ENCODE measurements at places on chromosomes 3 and 15. TPM values are rescaled to one million over a fixed set of nuclear protein-coding genes. Genes with fewer than 3 reads are reported as not detected.

DNA sequence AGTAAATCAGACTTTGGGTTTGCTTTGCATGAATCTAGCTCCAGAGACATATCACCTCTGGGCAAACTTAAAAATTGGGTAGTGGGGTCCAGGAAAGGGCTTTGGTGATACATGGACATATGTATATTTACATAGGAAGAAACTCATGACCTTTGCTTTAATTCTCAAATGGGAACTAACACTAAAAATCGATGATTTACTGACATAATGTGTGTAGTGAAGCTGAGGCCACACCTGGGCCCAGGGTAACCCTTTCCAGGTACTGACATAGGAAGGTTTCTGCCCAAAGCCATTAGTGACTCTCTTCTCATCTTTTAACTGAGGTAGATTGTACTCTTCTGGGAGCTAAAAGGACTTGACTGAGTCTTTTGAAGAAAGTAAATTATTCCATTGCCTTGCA, 411.2 kb upstream of the TBL1XR1 start:
- H3K4me3 ChIP-seq = no peak overlapping the region
- no peaks in the 10 kb centered on the region for H3K36me3 ChIP-seq
- no peak overlapping the region for H3K27ac ChIP-seq
- DNase-seq = no peak

GRCh38 chr3:71890356-71890931, 105.5 kb upstream of the PROK2 start:
- H3K4me3 ChIP-seq = no peak overlapping the region
- no peak for DNase-seq
- no peaks in the 10 kb centered on the region for H3K4me1 ChIP-seq
- H3K36me3 ChIP-seq = no peaks in the 10 kb centered on the region
- H3K27ac ChIP-seq = no peak overlapping the region
- H3K27me3 ChIP-seq = no peaks in the 10 kb centered on the region

GRCh38 chr15:53976844-53977392, 1.3 kb upstream of the UNC13C start:
- no peak for DNase-seq
- H3K27me3 ChIP-seq = no peaks in the 10 kb centered on the region
- H3K36me3 ChIP-seq = no peaks in the 10 kb centered on the region
- H3K4me1 ChIP-seq = no peaks in the 10 kb centered on the region
- H3K4me3 ChIP-seq = no peak overlapping the region

DNA sequence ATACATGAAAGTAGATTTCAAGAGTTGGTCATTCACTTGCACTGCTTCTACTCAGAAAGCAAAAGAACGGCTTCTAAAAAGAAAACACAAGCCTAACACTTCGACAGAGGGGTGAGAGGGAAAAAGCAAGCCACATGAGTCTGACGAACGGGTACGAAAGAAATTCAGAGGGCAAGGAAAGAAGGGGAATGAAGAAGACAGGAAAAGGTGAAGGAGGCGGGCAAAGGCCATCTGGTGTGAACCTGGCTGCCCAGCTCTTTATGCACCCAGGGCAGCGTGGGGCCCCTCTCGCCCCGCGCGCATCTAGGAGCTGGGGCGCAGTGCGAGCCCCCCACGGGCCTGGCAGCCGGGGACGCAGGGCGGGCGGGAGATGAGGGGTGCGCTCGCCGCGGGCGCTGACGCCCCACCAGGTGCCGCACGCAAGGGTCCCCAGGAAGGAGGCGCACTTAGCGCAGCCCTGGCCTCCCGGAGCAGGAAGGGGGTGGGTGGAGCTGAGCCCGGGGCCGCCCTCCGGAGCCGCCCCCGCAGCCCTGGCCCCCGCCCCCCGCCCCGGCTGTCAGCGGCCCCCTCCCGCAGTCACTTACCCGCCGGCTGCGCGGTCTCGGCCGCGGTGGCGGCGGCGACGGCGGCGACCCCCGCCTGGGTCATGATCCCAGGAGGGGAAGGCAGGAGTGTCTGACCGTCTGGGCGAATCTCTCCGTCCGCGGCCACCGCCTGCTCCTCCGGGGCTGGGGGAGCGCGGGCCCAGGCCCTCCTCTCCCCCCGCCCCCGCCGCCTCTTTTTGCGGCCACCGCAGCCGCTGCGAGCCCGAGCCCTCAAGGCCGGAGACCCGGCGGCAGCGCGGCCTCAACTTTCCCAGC, at the start of gene USF3:
Gene USF3 (minus strand): TSS at position 857 of the 860 bp plus-strand sequence. CDS start 21,764 bp downstream, outside the sequence.
- no peaks in the 10 kb centered on the region for H3K36me3 ChIP-seq
- peaks cover 28% of the 10 kb centered on the region for H3K4me1 ChIP-seq
- H3K4me3 ChIP-seq = peak within 1 kb of the TSS; percentile 89
- DNase-seq = peak; percentile 84
- peak within 1 kb of the TSS; percentile 76 for H3K27ac ChIP-seq
- no peaks in the 10 kb centered on the region for H3K27me3 ChIP-seq

DNA sequence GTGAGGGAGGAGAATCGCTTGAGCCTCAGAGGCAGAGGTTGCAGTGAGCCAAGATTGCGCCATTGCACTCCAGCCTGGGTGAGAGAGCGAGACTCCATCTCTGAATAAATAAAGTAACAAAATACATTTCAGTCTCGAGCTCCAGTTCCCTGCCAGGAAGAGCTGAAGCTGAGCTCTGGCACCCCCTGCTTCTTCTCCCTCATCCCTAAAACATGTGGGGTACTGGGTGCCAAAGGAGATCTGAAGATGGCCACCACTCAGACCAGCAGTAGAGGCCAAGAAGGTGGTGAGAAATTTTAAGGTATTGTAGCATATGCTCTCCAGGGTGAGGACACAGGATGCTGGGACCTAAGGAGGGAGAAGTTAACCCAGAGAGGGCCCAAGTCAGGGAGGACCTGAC, 75.0 kb upstream of the CGNL1 start:
- H3K27ac ChIP-seq = no peak overlapping the region
- DNase-seq = no peak
- H3K4me3 ChIP-seq = no peak overlapping the region
- H3K4me1 ChIP-seq = no peaks in the 10 kb centered on the region
- no peaks in the 10 kb centered on the region for H3K36me3 ChIP-seq

GRCh38 chr15:27884726-27885125, 214.4 kb downstream of the OCA2 start:
- no peak overlapping the region for H3K27ac ChIP-seq
- DNase-seq = no peak
- H3K4me1 ChIP-seq = no peaks in the 10 kb centered on the region
- no peaks in the 10 kb centered on the region for H3K27me3 ChIP-seq

DNA sequence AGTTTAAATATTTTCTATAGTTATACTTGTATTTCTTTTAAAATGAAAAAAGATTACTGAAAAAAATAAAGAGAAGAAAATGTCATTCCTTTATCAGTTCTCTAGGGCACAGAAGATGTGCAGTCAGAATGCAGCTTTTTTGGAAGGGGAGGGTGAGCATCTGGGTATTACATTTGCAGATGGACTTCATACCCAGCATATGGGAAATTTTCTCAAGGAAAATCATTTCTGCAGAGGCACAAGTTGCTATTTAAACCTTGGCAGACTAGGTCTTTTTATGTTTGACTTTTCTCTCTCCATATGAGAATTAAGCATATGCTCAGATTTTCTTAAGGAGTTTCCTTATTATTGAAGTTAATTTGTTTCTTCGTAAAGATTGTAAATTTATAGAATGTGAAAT, 39.5 kb upstream of the ZNF385D start:
- no peak overlapping the region for H3K27ac ChIP-seq
- no peak overlapping the region for H3K4me3 ChIP-seq
- DNase-seq = no peak
- H3K27me3 ChIP-seq = no peaks in the 10 kb centered on the region
- H3K36me3 ChIP-seq = no peaks in the 10 kb centered on the region

GRCh38 chr15:69610858-69611257, 158.2 kb downstream of the RPLP1 start:
- no peaks in the 10 kb centered on the region for H3K36me3 ChIP-seq
- no peak for DNase-seq
- no peak overlapping the region for H3K27ac ChIP-seq

- H3K27me3 ChIP-seq = no peaks in the 10 kb centered on the region
- H3K4me1 ChIP-seq = no peaks in the 10 kb centered on the region
- H3K4me3 ChIP-seq = no peak overlapping the region
- no peak overlapping the region for H3K27ac ChIP-seq
- H3K36me3 ChIP-seq = no peaks in the 10 kb centered on the region
Measured at GRCh38 chr3:173653781-173654180, 256.2 kb downstream of the NLGN1 start.

GRCh38 chr3:193389335-193389734, 10.8 kb upstream of the ATP13A5 start:
- no peak overlapping the region for H3K27ac ChIP-seq
- H3K4me3 ChIP-seq = no peak overlapping the region
- no peaks in the 10 kb centered on the region for H3K36me3 ChIP-seq
- no peaks in the 10 kb centered on the region for H3K4me1 ChIP-seq
- no peaks in the 10 kb centered on the region for H3K27me3 ChIP-seq

DNA sequence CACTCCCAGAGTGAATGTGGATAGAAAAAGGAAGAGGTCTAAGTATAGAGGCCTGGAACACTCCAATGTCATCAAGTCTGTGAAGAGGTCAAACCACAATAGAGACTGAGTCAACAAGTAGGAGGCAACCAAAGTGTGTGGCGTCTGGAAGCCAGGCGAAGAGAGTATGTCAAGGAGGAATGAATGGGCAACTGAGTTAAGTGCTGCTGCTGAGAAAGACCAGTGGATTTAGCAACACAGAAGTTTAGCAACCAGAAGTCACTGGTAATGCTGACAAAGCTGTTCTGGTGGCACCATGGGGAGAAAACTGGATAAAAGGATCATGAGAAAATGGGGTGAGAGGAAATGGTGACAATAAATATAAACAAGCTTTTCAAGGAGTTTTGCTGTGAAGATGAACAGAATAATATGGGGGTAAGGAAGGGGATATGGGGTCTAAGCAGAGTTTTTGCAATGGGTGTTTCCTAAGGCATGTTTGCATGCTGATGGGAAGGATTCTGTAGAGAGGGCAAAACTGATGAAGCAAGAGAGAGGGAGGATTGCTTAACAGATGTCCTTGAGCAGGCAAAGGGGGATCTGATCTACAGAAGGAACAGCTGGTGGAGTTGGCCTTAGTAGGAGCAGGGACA, 38.4 kb downstream of the PCOLCE2 start:
- no peaks in the 10 kb centered on the region for H3K27me3 ChIP-seq
- no peak for DNase-seq
- H3K4me1 ChIP-seq = no peaks in the 10 kb centered on the region
- H3K4me3 ChIP-seq = no peak overlapping the region

DNA sequence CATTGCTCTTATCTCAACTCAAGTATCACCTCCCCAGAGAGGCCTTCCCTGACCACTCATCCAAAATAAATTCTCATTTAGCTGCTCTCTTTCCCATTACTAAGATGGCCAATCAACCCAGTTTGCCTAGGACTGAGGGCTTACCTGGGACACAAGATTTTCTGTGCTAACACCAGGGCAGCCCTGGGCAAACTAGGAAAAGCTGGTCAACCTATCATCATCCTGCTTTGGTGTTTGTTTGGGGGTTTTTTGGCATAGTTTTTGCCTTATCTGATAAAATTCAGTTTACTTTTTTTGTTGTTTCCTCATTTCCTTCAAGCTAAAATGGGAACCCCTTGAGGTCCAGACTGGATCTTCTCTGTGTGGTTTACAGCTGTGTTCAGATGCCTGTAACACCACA, 131.4 kb upstream of the NR2F2 start:
- H3K36me3 ChIP-seq = no peaks in the 10 kb centered on the region
- no peak for DNase-seq
- H3K27ac ChIP-seq = no peak overlapping the region
- H3K4me3 ChIP-seq = no peak overlapping the region
- no peaks in the 10 kb centered on the region for H3K4me1 ChIP-seq

DNA sequence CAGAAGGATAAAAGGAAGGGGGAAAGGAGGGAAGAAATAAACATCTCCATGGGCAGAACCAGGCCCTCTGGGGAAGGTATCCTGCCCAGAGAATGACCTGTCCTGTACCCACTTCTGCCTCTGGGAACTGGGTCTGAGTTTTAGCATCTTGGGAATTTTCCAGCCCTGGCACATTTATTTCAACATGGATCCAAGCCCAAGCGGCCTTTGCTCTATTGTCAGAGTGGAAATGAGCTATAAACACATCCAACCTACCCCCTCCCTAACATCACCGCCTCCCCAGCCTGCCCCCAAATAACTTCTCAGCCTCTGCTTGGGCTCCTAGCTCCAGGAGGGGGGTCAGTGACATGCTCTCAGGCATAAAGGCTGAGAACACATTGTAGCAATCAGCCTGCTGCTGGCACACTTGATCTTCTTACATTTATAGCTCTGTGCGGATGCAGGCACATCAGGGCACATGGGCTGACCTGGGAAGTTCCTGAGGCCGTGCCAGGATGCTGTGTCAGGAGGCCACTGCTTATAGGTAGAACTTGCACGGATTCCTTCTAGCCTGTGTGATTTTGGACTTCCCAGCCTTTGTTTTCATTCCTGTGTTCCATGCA, 4.6 kb upstream of the OXTR start:
- no peaks in the 10 kb centered on the region for H3K36me3 ChIP-seq
- peaks cover 6% of the 10 kb centered on the region for H3K4me1 ChIP-seq
- peaks cover 7% of the 10 kb centered on the region for H3K27me3 ChIP-seq

DNA sequence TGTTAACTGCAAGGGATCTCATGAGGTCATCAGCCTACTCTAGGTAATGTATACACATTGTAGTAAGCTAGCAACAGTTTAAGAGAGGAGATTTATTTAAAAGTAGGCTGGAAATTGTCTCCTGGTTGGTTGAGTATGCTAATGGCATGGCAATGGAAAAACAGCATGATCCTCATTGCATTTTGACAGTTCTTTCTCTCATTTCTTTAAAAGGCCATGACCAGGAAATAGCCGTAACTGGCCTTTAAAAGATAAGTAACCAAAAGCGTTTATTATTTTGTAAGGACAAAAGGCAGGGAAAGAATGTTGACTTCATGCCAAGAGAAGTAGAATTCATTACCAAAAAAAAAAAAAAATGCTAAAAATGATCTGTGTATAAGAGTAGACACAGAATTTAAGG, 310.3 kb downstream of the FGF12 start:
- no peak for DNase-seq
- no peak overlapping the region for H3K4me3 ChIP-seq
- no peaks in the 10 kb centered on the region for H3K4me1 ChIP-seq
- no peak overlapping the region for H3K27ac ChIP-seq

DNA sequence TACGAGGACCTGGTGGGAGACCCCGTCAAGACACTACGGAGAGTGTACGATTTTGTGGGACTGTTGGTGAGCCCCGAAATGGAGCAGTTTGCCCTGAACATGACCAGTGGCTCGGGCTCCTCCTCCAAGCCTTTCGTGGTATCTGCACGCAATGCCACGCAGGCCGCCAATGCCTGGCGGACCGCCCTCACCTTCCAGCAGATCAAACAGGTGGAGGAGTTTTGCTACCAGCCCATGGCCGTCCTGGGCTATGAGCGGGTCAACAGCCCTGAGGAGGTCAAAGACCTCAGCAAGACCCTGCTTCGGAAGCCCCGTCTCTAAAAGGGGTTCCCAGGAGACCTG, 2.5 kb downstream of the CHST2 start:
- no peaks in the 10 kb centered on the region for H3K36me3 ChIP-seq
- peaks cover 30% of the 10 kb centered on the region for H3K4me1 ChIP-seq
- no peaks in the 10 kb centered on the region for H3K27me3 ChIP-seq
- no peak overlapping the region for H3K27ac ChIP-seq
- no peak for DNase-seq
- no peak overlapping the region for H3K4me3 ChIP-seq

- H3K27ac ChIP-seq = no peak overlapping the region
- H3K27me3 ChIP-seq = no peaks in the 10 kb centered on the region
- no peak for DNase-seq
- H3K4me3 ChIP-seq = no peak overlapping the region
- H3K4me1 ChIP-seq = no peaks in the 10 kb centered on the region
Measured at GRCh38 chr3:37107846-37108245, 66.5 kb downstream of the LRRFIP2 start.

Gene GMPPB
- total RNA-seq = 52.6 TPM

Gene ALDH1L1
- total RNA-seq = not detected
